C1 segment of cervical spinal cord (tissue), 14 donors: ENCODE measurements at places on chromosomes 13 and 19.

DNA sequence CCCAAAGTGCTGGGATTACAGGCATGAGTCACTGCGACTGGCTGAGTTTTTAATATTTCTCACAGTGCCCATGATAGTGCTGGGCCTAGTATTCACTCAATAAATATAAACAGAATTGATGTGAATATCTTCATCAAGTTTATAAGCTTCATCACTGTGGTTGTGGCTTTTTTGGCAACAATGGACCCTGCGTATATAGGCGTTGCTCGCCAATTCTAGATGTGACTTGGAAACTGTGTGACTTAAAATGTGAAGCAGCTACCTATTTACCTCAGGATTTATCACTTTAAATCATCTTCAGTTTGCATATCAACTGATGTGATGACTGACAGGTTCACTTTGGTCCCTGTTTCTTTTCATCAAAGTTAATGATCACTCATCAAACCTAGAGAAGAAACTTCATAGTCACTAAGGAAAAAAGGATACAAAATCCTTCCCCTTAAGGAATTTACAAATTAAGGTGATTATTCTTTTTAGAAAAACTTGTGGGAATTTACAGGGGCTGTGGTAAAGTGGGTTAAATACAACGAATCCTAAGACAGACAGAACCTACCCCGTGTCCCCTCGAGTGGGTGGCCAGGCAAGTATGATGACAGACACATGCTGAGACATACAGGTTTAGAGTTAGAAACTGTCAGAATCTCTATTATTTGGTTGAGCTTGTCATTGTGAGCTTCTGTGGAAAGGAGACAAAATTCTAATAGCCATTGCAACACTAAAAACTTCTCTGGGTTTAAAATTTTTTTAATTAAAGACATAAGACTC lies 101.3 kb downstream of the AKAP11 start:
- no peak for DNase-seq

DNA sequence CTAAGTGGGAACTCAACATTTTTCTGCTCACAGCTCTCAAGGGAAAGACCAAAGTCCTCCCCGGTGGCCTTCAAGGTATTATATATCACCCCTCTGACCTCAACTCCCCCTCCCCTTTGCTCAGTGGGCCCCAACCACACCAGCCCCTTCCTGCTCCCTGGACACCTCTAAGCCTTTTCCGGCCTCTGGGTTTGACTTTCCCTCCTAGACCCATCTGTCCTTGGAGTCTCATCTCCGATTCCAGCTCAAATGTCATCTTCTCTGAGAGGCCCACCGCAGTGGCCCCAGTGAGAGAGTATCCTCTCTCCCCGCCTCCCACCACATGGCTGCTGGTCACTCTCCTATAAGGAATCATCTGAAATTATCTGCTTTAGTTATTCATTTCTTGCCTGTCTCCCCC lies 941 bp upstream of the UHRF1 start:
- DNase-seq: no peak

DNA sequence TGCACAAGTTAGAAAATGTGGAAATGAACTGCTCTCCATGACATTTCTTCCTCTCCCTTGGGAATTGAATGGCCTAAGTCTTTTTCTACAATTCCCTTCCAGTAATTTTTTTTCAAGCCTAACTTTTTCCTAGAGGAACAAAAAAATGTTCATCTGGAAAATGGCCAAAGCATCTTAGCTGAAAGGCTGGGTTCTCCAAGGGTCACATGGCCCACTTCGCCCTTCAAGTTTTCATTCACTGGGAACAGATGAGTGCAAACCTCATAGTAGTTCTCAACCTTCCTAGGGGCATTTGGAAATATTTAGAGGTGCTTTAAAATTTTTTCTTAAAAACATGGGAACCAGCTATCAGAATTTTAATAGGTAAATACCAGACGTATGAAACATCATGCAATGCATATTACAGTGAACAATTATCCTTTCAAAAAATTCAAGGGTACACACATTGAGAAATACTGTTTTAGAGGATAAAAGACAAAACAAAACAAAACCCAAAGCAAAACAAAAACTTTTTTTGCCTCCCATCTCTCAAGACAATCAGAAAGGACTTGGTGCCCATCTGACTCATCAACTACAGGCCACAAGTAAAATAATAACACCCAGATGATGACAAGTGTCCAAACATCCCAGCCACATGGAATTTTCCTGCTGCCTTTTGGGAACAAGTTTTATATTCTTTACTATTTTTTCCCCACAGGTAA lies 208.8 kb downstream of the SLITRK6 start:
- no peak for DNase-seq

GRCh38 chr19:51784922-51785690 lies 9.9 kb upstream of the FPR3 start:
- DNase-seq: peak; percentile 22

- DNase-seq: no peak
Measured at GRCh38 chr19:45780448-45781213, 1.7 kb downstream of the DMPK start.

GRCh38 chr19:2288818-2289713 lies 7.1 kb upstream of the PEAK3 start:
- no peak for DNase-seq
